Stimulated activated CD4-positive, alpha-beta T cell treated with anti-CD3 and anti-CD28 coated beads, Interleukin-15, amount 100 ng/mL, for 48 hours (primary cell): ENCODE measurements at places on chromosomes 3 and 15.

- DNase-seq: no peak
Observed at GRCh38 chr15:65902373-65902772, 33.1 kb downstream of the RAB11A start.

DNA sequence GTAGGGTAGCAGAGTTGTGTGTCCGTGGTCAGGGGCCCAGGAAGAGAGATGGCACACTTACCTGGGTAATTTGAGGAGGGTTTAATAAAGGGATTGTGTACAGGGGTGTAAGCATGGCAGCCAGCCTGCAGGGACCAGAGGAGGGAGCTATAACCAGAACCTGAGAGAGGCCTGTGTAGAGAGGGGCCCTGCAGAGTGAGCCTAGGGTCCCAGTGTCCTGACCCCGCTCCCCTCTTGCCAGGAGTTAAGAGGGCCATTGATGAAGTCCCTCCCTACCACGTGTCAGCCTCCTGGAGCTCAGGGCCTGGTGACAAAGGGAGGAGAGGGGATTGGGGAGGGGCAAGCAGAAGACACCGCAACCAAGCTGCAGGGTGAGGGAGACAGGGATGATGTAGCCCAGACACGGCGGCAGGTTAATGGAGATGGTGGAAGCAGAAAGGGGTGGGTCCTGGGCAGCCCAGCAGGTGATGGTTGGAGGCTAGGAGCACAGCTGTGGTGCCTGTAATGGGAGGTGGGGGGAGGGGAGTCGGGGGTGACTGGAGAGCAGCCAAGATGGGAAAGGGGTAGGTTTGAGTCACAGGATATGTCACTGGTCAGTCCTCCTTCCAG is 165.4 kb upstream of the TOPAZ1 start:
- DNase-seq: no peak

DNA sequence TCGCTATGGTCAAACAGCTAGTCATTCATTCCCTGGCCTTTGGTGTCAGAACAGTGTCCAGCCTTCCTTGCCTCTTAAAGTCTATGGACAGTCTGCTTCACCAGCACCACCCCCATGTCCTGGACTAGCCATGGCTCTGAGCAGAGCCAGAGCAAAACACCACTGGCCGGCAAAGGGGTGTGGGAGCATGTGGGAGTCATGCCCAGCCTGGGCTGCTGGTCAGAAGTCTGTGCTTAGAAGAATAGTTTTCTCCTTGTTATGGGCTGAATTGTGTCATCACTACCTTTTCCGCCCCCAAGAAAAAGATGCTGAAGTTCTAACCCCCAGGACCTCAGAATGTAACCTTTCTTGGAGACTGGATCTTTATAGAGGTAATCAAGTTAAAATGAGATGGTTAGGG is 132.9 kb upstream of the LPP start:
- DNase-seq: no peak

DNA sequence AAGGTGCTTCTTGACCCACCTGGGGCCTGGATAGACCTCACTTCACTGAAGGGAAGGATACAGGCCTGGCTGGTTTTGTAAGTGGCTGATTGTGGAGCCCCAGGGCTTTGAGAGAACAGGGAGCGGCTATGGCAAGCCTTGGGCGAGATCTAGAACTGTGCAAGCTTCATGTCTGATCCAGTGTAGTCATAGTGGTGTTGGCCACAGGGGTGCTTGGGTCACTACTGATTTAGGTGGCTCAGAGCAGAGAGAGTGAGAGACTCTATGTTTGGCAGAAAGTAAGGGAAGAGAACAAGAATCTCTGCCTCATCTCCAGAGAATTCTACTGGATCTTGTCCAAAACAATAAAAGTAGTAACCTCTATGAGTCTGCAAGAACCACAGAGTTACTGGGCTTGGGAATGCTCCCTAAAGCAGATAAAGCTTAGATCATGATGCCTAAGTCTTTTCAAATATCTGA is 394.2 kb upstream of the EPHA3 start:
- no peak for DNase-seq

DNA sequence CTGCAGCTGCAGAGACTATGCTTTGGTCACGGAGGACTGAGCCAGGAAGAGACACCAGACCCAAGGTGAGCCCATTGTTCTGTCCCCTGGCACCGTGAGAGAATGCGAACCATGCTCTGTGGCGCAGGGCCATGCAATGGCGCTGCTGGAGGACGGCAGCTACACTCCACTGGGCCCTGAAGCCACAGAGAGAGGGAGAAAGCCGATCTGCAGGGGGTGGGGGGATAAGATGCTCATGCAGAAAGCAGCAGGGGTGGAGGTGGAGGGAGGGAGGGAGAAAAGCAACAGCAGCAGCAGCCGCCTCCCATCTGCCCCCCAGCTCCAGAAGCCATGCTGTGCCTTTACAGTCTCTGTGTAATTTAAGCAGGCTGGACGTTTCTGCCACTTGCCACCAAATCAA is 5.3 kb downstream of the BDH1 start:
- no peak for DNase-seq

DNA sequence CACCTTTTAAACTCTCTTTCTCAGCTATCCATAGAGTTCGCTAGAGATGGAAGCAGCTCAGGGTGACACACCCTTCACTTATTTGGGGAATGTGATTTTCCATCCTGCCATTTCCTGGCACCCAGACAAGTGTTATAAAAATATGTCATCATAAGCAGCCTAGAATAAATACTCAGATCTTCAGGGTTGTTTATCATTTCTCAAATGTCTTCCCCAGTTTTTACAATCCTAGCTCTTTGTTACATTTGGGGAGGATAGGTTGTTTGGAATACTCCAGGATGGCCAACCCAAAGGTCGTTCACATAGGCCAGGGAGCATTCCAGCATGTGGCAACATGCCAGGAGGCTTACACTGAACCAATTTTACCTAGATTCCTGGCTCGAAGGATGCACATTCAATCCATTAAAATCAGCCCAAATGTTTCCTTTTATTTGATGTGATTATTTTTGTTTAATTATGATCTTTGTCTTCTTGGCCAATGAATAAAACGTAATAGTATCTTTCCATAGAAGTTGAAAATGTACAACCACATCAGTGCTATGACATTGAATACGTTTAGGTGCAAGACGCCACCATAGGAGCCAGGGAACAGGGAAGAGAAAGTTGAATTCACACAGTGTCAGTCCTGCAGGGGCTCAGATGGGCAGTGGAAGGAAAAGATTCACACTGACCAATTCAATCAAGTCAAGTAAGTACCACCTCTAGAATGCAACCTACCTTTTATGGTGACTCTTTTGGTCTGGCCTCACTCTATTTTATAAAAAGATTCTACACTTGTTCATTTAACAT is 537.7 kb upstream of the MDFIC2 start:
- DNase-seq: no peak

DNA sequence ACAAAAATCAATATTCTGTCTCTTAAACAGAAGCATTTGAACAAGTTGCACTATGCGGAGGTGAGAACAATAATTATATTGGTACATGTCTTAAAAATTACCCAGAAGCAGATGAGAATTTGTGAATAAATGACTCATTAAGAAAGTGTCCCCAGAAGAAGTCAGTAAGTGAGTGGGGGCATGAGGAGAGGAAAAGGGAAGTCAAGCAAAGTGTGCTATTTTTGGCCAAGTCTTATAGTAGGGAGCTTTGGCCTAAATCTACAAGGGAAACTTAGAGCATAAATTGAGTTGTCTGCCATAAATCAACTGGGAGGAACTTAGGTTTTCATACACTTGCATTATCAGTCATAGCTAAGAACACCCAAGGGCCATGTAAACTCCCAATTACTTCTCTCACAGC is 86.9 kb upstream of the SATB1 start:
- no peak for DNase-seq

GRCh38 chr3:122937745-122938144 is 89.8 kb downstream of the SEMA5B start:
- no peak for DNase-seq

- no peak for DNase-seq
Observed at GRCh38 chr15:90259524-90259923, 5.9 kb upstream of the NGRN start.

- no peak for DNase-seq
Observed at GRCh38 chr3:164852866-164853265, 225.4 kb downstream of the SI start.

- DNase-seq: no peak
Observed at GRCh38 chr15:40960925-40961324, 7.7 kb downstream of the CHAC1 start.

- DNase-seq: no peak
Observed at GRCh38 chr15:70314018-70314354, 216.3 kb upstream of the TLE3 start.

DNA sequence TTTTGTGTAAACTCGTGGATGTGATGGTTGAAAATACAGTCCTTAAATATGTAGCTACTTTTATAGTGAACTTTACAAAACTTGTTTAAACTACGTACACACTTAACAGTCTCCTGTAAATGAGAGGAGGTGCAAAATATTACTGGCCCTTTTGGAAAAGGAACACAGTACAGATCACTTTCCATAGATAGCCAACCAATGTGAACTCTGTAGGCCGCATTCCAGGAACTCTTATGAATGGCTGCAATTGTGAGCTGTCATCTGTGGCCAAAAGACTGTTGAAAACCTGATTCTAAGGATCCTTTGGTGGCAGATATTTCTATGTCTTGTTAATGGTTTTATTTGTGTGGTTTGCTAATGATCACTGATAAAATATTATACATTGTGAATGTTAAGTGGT is 6.2 kb downstream of the TSC22D2 start:
- DNase-seq: no peak

GRCh38 chr3:194025951-194026350 is 110.0 kb upstream of the HES1 start:
- no peak for DNase-seq

DNA sequence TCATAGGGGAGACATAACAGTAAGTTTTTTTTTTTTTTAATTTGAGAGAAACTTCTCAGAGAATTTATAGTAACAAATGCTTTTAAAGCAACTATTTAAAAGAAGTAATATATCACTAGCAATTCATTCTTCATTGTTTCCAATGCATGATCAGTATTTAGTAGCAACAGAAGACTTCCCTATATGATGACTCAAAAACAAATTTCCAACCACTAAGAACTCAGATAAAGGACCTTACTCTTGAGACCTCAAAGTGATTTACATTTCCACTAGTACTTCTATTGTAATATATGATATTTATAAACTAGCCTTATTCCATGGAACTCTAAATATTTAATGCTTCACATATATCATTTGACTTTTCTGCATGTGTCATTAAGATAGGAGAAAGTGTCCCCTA is 356.3 kb downstream of the ZBTB20 start:
- DNase-seq: no peak

GRCh38 chr15:72492733-72493132 is 18.6 kb downstream of the ARIH1 start:
- DNase-seq: no peak

- no peak for DNase-seq
Observed at GRCh38 chr3:104180906-104181305, 1185.8 kb upstream of the ALCAM start.

DNA sequence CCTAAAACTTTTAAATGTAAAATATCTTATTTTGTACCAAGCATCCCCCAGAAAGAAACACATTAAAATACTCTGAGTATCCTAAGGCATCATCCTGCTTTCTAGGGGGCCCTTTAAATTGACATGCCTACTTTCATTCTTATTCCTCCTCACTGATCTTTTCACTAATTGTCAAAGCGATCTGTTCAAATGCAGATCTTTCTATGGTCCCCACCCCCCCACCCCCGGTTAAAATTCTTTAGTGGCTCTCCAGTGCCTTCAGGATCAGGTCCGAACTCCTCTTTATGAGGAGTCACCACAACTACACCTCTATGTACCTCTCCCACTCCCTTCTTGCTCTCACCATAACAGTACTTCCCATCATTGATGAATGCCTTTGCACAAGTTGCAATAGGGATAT is 19.2 kb upstream of the TFDP2 start:
- no peak for DNase-seq

DNA sequence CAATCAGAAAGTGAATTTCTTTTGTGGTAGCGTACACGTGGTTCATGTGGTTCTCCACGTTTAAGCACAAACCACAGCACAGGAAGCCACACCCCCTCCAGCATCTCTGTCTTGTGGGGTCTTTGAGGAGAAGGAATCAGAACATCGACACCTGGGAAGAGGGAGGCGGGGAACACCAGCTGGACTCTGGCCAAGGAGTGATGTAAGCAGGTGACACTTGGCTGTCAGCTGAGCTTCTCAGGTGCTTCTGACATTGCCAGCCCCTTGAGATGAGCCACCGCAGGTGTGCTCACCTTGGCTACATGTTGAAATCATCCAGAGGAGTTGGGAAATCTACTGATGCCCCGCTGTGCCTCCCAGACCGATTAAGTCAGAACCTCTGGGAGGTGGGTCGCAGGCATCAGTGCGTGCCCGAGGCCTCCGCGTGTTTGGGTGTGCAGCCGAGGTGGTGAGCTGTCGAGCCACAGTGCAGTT is 85.0 kb downstream of the FAM81A start:
- no peak for DNase-seq

DNA sequence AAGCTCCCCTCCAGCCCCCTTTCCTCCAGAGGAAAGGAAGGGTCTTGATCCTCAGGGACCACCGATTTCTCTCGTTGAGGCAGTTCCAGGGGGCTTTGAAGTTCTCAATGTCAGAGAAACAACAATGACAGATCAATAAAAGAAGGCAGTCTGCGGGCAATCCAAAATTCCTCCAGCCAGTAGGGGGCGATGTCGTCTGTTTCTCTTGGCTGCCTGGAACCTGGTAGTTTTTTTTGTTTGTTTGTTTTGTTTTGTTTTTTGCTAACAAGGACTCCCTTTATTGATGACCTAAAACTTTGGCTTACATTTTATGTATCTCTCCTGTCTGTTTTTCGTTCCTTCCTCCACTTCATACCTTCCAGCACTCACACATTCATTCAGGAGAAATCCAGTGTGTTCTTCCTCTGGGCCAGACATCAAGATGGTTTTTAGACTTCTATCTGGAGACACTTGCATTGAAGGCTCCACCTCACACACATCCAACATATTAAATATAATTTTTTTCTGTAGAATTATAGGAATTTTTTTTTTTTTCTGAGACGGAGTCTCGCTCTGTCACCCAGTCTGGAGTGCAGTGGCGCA is 276.6 kb downstream of the RPLP1 start:
- peak; percentile 65 for DNase-seq

DNA sequence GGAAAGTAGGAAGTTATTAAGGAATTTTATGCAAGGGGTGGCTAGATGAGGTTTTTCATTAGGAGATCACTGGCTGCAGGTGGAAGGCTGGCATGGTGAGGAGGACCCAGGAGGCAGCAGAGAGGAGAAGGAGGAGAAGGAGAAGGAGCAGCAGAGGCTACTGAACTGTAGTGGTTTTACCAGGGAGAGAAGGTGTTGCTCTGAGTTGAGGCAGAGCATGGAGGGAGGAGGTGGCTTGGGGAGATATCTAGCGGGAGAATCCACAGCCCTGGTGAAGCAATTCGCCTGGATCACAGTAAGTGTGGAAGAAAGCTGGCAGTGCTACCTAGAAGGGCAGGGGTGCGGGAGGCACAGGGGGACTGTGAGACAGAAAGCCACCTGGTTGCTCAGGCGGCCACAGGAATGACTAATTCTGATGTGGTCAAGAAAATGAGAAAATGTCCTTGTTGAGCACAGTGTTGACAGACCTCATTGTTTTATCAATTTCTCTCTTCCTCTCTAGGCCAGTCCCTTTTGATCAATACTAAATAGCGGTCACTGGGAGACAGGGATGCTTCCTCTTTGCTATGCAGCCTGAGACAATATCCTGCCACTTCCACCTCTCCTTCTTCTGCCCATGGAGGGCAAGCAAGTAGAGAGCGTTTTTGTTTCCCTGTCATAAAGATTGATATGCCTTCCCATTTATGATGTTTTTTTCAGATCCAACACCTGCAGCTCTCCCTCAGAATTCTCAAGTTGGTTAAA is 94.6 kb downstream of the EEFSEC start:
- DNase-seq: no peak
